ENCODE measurements at places on chromosomes 11 and 22. TPM values are rescaled to one million over a fixed set of nuclear protein-coding genes. Genes with fewer than 3 reads are reported as not detected.

CASP1 gene
- total RNA-seq, result 4.4 TPM

MRGPRE gene
- not detected for total RNA-seq

OR5A1 gene
- total RNA-seq, result not detected

MS4A3 gene
- total RNA-seq, result not detected

DERL3 gene
- total RNA-seq, result 2.2 TPM

MS4A12 gene
- not detected for total RNA-seq

OR8G1 gene
- not detected for total RNA-seq

CD44 gene
- 8.1 TPM for total RNA-seq

SLC22A25 gene
- total RNA-seq, result not detected

SESN3 gene
- total RNA-seq, result 94.2 TPM

SYT7 gene
- 23.5 TPM for total RNA-seq

ANGPTL5 gene
- total RNA-seq, result 0.31 TPM

IL17REL gene
- total RNA-seq, result 0.31 TPM

MICAL2 gene
- total RNA-seq, result 27.2 TPM

Measured in parietal lobe (tissue), 2 donors.